Activated T-cell treated with anti-CD3 and anti-CD28 coated beads for 1 hour (primary cell): ENCODE measurements at places on chromosomes 5 and 9.

GRCh38 chr9:29669613-29670012 lies 2096.3 kb upstream of the C9orf72 start:
- no peak for DNase-seq

DNA sequence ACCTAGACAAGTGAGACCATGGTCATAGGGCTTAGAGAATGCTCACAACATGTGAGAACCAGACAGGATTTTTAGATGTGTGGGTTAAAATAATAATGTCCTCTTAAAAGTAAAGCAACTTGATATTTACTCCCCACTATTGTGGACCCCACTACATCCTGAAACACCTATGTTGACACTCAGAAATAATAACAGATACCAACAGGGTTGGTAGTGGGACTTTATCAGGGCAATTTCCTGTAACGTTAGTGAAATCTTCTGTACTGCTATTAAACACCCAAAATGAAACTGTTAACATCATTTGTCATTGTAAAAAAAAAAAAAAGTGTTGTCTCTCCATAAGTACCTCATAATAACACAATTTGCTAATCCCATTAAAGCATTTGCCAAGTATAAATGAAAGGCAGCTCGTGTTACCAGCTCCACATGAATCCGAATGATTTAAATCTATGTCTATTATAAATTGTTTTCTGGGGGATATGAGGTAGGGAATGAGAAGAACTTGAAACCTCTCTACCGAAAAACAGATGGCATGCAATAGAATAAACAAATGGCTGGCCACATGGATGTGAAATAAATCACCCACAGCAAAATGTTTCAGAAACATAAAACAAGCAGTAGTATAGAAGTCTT lies 285.9 kb downstream of the ARHGEF28 start:
- no peak for DNase-seq

DNA sequence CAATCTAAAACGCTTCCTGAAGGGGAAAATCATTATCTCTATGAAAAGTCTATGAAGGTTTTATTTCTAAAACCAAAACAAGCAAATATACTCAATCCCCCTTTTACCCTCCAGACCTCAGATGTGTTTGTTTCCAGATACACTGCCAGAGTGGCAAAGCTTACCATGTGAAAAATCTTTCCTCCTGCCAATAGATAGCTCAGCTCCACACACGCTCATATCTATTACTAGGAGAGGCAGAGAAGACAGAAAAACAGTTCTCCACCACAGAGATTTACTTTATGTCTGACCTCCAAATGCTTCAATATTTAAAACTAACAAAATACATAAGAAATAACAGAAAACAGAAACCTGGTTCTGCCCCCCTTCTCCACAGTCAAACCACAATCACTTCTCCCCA lies 7.0 kb downstream of the IRX2 start:
- DNase-seq = no peak

- no peak for DNase-seq
Measured at GRCh38 chr5:178941361-178941760, 363 bp downstream of the ZNF454 start.

- DNase-seq = no peak
Measured at GRCh38 chr5:34503379-34504253, 152.5 kb upstream of the RAI14 start.

DNA sequence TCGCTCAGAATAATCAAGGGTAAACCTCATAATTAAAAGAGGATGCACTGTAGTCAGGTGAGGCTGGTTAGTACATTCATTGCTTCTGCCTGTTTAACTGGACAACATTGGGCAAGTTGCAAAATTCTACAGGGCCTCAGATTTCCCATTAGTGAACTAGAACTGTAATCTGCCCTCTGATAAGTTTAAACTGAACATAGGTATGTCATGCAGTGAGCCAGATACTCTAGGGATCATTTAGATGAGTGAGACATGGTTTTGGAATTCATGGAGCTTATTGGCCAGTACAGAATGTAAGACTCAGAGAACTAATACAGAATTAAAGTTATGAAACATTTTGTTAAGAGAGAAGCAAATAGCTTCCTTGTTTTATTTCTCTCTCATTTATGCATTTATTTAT lies 35.9 kb downstream of the RNF44 start:
- DNase-seq = no peak

DNA sequence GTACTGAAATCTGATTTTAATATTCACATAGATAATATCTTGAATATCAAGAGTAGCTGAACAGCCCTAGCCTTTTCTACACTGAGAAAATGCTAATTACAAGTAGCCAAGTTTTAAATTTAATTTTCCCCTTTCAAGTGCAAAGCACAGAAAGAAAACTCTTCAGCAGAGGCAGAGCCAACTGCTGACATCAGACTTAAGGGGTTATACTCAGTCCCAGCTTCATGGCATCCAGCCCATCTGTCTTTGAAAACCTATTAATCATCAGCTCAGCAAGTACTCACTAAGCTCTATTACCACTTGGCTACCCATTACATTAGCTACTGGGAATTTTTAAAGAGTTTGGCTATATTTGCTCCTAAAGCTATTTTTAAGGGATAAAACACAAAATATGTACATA lies 220.5 kb downstream of the SLC12A2 start:
- no peak for DNase-seq

DNA sequence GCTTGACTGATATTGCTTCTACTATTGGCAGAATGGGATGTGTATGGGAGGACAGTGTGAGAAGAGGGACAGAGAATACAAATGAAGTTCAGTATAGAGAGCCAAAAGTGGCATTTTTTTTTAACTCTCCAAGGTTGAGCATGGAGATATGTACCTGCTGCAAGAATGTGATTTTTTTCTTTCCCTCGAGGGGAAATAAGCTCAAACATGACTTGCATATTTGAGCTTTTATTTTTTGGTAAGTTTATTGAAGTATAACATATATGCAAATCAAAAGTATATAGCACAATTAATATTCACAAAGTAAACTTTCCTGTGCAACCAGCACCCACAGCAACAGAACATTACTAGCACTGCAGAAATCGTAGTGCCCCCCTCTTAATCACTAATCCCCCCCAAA lies 285.7 kb upstream of the ADRA1B start:
- DNase-seq = no peak

DNA sequence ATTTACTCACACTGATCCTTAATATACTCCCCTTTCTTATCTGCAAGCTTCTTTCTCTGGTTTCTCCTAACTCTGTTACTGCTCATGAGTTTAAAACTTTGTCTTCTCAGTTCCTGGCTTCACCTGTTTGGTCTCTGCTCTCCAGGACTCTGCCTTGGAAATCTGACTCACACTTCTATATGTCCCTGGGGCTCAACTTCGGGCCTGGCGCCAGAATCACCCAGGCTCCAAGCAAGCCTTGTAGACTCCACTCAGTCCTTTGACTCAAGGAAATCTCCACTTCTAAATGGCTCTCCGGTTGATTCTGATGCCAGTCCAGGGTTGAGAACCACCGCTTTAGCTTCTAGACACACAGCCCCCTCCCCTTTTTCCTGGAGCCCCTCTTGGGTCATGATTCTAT lies 57.8 kb downstream of the TMC1 start:
- no peak for DNase-seq

- DNase-seq = no peak
Measured at GRCh38 chr5:160991205-160991604, 139.2 kb upstream of the ATP10B start.

DNA sequence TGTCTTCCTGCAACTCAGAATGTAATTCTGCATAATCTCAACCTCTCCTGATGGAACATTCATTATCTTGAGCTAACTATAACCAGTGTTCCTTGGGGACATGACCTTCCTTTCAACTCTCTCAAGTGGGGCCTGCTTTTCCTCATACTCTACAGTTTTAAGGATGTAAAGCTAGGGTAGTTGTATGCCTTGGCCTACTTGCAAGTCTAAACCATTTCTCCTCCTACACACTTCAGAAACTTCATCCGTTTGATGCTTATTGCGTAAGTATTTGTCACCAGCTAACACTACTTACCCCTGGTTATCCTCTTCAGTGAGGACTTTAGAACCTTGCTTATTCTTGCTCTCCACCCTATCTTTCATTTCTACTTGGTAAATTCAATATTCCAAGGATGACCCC lies 548.9 kb downstream of the HINT1 start:
- DNase-seq = no peak

DNA sequence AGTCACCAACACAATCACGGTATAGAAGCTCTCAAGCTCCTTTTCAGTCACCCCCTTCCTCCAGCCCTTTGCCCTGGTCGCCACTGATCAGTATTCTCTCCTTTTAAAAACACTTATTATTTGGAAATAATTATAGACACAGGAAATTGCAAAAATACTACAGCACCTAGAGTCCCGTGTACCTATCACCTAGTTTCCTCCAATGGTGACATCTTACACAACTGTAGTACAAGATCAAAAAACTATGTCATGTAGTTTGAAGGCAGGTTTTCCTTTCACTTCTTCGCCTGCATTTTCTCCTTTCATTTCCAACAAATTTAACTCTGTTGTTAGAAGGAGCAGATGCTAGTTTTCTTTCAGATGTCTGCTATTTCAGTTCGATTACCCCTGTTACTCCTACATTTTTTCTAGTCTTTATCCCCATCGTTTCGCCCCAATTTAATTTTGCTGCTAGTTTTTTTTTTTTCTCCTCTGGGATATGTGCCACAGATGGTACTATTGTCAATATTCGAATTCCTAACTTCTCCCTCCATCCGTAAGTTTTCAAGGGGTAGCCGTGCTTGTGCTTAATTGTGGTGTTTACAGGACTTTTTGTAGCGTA lies 612 bp upstream of the ATG10 start:
- DNase-seq = no peak

GRCh38 chr9:115593587-115594091 lies 475.7 kb upstream of the TNC start:
- no peak for DNase-seq

DNA sequence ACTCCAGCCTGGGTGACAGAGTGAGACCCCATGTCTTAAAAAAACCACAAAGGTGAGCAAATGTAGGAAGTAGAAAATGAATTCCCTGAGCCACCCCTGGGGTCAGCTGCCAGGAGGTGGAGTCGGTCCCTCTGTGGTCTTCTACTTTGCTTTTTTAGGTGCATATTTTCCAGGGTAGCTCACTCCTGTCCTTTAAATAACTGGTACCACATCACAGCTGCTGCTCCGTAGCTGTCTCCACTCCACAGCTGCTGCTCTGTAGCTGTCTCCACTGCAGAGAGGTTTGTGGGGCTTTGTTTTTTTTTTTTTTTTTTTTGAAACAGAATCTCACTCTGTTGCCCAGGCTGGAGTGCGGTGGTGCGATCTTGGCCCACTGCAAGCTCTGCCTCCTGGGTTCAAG lies 8.9 kb downstream of the WDR5 start:
- no peak for DNase-seq

DNA sequence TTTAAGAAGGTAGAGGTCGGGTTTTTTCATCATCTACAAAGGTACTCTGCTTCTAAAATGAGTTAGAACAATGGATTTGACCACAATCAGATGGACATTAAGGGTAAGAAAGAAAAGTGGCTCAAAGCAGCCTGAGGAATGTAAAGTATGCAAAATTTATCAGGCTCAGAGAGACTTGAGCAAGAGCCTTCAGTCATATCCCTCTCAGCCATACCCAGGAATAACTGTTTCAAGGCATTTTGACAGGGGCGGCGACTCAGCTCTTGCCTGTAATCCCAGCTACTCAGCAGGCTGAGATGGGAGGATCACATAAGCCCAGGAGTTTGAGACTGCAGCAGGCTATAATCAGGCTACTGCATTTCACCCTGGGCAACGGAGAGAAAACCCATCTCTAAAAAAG lies 38.8 kb upstream of the ANXA2R start:
- no peak for DNase-seq
